ENCODE measurements at places on chromosomes 7 and 10. TPM values are rescaled to one million over a fixed set of nuclear protein-coding genes. Genes with fewer than 3 reads are reported as not detected.

The PAX4 gene
- not detected for total RNA-seq

The HOXA4 gene
- total RNA-seq, result 0.12 TPM

The DPYSL4 gene
- 2.6 TPM for total RNA-seq

The FAM20C gene
- total RNA-seq, result 93.0 TPM

The SCART1 gene
- total RNA-seq, result 3.3 TPM

The PPP1R9A gene
- 0.81 TPM for total RNA-seq

The HOXA10 gene
- total RNA-seq, result under 0.01 TPM

The GPR15LG gene
- not detected for total RNA-seq

The RET gene
- not detected for total RNA-seq

The IQUB gene
- 0.53 TPM for total RNA-seq

The SLC16A9 gene
- 4.9 TPM for total RNA-seq

The HOXA5 gene
- not detected for total RNA-seq

The PRKCQ gene
- total RNA-seq, result not detected

The PRPS1L1 gene
- total RNA-seq, result 0.13 TPM

The SLC12A9 gene
- 13.2 TPM for total RNA-seq

The AMPH gene
- 0.26 TPM for total RNA-seq

The CTNNA3 gene
- total RNA-seq, result 0.13 TPM

The RPEL1 gene
- not detected for total RNA-seq

The HGF gene
- total RNA-seq, result 792 TPM

The FGF8 gene
- not detected for total RNA-seq

The GPER1 gene
- total RNA-seq, result 3.2 TPM

The ODAD2 gene
- total RNA-seq, result 0.40 TPM

The BMPER gene
- total RNA-seq, result 5.9 TPM

The ACBD7 gene
- 4.8 TPM for total RNA-seq

The STEAP1 gene
- total RNA-seq, result 73.1 TPM

The ITGA8 gene
- 289 TPM for total RNA-seq

The ADCYAP1R1 gene
- under 0.01 TPM for total RNA-seq

The PDZD8 gene
- total RNA-seq, result 18.8 TPM

The PDGFA gene
- 163 TPM for total RNA-seq

The BRAF gene
- 21.9 TPM for total RNA-seq

The IL15RA gene
- 7.3 TPM for total RNA-seq

The UNC5B gene
- 22.4 TPM for total RNA-seq

The ANXA8 gene
- not detected for total RNA-seq

The LRRD1 gene
- total RNA-seq, result 0.12 TPM

The PTF1A gene
- total RNA-seq, result not detected

The FEZF1 gene
- not detected for total RNA-seq

The LOXL4 gene
- total RNA-seq, result 82.6 TPM

The ARMC3 gene
- total RNA-seq, result not detected

The PNLIPRP2 gene
- not detected for total RNA-seq

Data from aortic smooth muscle cell (primary cell).